ENCODE measurements at places on chromosomes 12 and 14.

- DNase-seq, result no peak
Observed at GRCh38 chr12:70448371-70448770, 82.3 kb downstream of the KCNMB4 start.

GRCh38 chr12:12171991-12172511, 94.8 kb downstream of the LRP6 start:
- DNase-seq, result peak; percentile 89

GRCh38 chr14:88164906-88165534, 158.0 kb downstream of the KCNK10 start:
- DNase-seq, result no peak

- no peak for DNase-seq
Observed at GRCh38 chr14:98957211-98958047, 314.6 kb downstream of the BCL11B start.

GRCh38 chr14:56210571-56210970, 92.4 kb downstream of the PELI2 start:
- no peak for DNase-seq

DNA sequence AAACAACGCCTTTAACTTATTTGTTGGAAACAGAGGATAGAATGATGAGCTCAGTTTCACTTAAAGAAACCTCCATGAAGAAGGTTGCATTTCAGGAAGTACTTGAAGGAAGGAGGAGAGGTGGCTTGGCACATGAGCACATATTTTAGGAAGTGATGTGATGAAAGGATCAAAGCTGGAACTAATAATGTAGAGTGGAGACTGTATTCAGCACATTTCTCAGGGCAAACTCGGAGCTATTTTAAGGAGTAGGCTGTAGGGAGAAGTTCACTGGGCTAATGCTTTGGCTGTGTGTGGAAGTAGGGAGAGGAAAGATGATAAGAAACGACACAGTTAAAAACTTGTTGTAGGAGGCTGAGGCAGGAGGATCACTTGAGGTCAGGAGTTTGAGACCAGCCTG, 272.8 kb downstream of the AKAP6 start:
- no peak for DNase-seq

GRCh38 chr14:73751157-73751691, 37.0 kb upstream of the PNMA1 start:
- peak; percentile 50 for DNase-seq

Data from T-helper 2 cell (primary cell).